Stimulated activated CD4-positive, alpha-beta T cell treated with anti-CD3 and anti-CD28 coated beads, Interleukin-4, amount 100 ng/mL, for 24 hours (primary cell): ENCODE measurements at places on chromosomes 4 and X.

DNA sequence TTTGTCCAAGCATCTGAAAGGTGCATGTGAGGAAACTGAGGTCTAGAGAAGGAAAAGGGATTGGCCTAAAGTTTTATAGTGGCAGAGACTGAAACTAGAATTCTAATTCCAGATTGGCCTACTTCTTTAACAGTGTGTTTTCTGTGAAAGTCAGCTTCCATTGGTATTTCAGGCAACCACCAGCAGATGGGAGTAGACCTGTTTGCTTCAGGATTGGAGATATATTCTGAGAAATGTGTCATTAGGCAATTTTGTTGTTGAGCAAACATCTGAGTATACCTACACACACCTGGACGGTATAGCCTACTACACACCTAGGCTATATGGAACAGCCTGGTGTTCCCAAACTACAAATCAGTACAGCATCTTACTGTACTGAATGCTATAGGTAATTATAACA lies 207.3 kb upstream of the RADX start:
- DNase-seq, result no peak

DNA sequence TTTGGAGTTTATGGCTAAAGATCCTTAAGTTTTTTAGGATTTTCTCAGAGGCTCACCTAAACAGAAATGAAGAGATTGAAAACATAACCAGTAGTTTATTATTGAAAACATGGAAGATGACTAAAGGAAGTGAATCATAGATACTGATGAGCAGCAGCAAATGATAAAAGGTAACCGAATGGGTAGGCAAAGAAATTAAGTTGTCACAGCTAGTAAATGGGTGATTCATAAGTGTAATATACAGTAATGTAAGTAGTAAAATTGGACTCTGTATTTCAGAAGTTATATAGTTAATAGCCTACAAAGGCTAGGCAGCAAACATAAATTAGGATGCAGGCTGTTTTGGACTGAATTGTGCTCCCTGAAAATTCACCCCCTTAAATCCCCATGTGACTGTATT lies 59.0 kb upstream of the ADGRA3 start:
- no peak for DNase-seq

- DNase-seq, result no peak
These were observed 41.1 kb upstream of the PPARGC1A start for GRCh38 chr4:23930750-23931488.

DNA sequence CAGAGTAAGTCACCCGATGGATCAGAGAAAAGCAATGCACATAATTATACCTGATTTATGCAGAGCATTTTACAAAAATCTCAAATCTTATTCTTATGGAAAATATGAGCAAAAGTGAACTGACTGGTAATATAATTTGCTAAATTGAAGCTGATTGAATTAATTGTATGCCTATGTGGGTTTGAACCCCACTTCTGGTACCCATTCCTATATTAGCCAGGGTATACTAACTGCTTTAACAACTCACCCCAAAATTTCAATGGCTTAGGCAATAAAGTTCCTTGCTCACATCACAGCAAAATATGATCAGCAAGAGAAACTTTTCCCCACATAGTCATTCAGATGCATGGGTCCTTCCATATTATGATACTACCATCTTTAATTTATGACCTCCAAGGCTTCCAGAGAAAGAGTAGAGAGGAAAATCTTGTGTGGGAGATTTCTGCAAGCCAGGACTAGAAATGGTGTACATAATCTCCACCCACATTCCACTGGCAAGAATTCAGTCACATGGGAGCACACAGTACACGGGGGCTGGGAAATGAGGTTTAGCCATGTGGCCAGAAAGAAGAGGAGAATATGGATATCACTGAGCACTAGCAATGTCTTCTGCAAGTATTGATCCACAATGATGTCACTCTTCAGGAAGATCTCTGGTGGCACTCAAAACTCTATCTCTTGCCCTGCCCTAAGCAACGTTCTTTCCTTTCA lies 640.7 kb downstream of the BCOR start:
- no peak for DNase-seq

DNA sequence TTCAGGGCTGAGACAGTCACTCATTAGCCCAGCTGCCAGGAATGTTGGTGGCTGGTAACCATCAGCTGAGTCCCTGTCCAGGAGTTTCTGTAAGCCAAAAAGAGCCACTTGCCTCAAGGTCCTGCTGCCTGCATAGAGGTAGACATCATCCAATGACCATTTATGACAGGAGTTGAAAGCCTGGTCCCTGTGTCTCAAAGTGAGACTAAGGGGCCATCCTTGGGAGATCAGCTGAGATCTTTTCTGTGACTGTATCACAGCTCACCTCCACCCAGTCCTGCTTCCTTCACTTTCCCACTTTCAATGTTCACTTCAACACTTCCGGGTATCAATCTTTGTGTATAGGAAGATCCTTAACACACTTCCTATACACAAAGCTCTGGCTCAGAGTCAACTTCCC lies 28.4 kb upstream of the MAOA start:
- DNase-seq, result no peak

GRCh38 chr4:94352163-94352562 lies 9.5 kb upstream of the HPGDS start:
- no peak for DNase-seq

DNA sequence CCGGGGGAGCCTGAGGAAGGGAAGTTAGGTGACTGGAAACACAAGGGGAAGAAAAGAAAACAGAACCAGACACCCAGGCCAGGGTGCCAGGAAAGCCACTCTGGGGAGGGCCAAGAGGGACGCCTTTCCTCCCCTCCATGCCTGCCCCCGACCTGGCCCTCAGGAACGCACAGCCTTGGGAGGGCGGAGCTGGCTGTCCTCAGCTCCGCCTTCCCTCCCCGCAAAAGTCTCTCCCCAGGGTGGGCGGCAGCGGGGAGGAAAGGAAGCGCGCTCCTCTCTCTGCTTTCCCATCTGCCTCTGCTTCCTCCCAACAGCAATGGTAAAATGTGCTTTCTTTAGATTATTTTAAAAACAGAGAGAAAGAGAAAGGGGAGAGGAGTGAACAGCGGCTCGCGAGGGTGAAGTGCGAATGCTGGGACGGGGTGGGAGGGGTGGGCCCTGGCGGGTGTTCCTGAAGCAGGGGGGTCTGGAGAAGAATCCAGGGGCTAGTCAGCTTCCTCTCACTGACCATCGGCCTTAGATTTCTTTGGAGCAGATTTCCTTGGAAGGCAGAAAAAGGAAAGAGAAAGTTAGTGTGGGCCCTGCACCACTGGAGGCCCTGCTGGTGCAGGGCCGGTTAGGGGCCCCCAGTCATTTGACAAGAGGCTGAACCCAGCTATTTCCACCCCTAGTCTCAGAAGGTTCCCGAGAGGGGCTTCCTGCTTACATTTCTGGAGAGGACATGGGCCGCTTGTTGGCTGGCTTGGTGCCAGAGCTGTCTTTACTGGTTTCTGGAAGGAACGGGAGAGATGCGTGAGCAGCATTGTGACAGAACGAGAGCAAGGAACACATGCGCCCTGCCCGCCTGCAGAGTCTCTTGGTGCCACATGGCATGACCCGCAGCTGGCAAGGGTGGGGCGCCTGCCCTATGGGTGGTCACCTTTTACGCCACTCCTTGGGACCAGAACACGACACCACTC lies 4.7 kb upstream of the RENBP start:
- DNase-seq, result no peak

DNA sequence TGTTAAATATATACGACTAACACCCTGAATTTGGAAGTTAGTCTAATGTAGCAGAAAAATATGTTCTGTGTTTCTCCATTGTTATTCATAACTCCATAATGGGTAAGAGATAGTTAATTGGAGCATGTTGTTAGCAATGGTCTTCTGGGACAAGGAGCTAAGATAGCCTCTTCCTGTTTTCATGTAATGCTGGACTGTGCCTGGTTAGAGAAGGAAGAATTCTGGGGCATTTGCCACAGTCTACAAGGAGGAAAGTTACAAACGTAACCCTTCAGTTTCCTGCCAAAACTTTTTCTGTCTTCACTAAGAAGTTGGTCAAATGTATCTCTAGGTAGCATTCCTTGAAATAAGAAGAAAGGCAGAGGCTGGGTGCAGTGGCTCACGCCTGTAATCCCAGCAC lies 5.8 kb downstream of the PRDX4 start:
- no peak for DNase-seq

DNA sequence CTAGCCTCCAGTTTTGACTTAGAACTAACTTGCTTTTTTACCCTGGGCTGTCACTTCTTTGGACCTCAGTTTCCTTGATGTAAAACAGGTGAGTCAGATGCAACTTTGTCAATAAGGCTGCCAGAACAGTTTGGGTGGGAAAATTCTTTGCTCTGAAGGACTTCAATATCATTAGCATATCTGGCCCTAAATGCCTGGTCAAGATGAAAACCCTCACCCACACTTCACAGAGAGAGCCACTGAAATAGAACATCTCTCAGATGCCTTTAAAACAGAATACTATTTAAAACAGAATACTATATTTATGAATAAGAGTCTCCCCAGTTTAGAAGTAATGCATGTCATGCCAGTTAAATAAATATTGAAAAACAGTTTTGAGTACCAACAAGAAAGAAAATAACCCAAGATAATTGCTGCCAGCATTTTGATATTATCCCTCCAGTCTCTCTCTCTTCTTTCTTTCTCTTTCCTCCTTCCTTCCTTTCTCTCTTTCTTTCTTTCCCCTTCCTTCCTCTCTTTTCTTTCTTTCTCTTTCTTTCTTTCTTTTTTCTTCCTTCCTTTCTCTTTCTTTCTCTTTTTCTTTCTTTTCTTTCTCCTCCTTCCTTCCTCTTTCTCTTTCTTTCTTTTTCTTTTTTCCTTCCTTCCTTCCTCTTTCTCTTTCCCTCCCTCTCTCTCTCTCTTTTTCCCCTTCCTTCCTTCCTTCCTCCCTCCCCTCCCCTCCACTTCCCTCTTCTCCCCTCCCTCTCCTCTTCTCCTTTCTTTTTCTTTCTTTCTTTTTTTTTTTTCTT lies 32.8 kb upstream of the SHISA3 start:
- DNase-seq, result no peak

DNA sequence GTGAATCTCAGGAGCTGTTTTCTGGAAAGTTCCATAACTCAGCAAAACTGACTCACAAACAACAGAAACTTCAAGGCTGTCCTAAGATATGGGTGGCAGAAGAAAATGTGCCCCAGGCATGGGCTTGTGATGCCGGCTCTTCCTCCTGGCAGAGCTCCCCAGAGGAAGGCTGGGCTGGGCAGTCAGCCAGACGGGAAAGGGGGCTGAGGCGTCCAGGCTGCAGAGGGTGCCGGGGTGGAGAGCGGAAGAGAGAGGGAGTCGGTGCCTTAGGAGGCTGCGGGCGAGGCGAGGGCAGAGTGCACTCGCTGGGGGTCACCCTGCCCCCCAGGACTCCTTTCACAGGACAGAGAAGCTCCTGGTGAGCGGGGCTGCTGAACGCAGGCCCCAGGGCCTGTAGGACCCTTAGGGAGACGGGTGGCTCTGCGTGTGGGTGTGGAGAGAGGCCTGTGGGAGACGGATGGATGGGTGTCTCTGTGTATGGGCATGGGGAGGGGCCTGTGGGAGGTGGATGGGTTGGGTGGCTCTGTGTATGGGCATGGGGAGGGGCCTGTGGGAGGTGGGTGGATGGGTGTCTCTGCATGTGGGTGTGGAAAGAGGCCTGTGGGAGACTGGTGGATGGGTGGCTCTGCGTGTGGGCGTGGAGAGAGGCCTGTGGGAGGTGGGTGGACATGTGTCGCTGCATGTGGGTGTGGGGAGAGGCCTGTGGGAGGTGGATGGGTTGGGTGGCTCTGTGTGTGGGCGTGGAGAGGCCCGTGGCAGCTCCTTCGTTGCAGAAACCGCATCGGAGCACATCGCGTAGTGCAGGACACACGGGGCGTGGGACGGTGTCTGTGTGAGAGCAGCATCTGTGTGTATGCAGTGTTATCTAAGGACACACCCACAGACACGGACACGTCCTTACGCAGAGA lies 15.9 kb downstream of the PCGF3 start:
- DNase-seq, result no peak

GRCh38 chr4:61200187-61200915 lies at the start of gene ADGRL3:
TSS of gene ADGRL3 (plus strand) at chr4:61200326.
- DNase-seq, result no peak

DNA sequence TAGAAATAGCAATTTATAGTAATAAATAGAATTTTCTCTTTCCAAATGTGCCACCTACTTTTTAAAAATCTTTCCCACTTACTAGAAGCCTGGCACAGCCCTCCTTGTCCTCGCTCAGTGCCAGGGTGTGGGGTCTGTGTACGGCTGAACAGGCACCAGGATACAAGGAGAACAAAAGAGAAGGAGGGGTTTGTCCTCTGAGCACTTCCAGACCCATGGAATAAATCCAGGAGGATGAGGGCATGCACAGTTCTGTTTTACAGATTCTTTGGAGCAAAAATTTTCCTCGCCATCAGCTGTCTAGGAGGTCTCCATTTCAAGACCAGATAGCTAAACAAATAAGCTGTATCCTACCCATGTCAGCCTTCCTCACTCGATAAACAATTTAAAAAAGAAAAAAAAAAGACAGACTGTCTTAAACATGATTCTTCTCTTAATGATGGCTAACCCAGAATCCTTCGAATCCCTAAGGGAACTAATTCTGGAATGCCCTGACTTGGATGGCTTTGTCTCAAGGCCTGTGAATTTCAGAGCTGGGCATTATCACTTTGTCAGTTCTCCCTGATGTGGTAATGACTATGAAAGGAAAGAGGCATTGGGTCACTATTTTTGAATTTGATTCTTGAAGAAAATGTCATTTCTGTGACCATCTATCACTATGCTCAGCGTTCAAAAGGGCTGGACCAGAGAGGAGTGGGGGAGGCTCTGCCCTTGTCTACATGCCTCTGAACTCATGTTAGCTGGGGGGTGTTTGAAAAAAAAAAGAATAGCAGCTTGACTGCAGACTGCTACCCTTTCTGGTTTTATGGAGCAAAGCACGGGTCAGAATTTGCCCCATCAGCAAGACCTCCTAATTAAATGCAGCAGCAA lies 151.0 kb downstream of the DCTD start:
- DNase-seq, result no peak

GRCh38 chr4:112031712-112032328 lies 113.4 kb upstream of the FAM241A start:
- DNase-seq, result no peak

- peak; percentile 47 for DNase-seq
These were observed 27.0 kb downstream of the EIF2S3 start for GRCh38 chrX:24081661-24082154.

- DNase-seq, result peak; percentile 75
These were observed 114.5 kb downstream of the ADRA2C start for GRCh38 chr4:3880615-3881120.

DNA sequence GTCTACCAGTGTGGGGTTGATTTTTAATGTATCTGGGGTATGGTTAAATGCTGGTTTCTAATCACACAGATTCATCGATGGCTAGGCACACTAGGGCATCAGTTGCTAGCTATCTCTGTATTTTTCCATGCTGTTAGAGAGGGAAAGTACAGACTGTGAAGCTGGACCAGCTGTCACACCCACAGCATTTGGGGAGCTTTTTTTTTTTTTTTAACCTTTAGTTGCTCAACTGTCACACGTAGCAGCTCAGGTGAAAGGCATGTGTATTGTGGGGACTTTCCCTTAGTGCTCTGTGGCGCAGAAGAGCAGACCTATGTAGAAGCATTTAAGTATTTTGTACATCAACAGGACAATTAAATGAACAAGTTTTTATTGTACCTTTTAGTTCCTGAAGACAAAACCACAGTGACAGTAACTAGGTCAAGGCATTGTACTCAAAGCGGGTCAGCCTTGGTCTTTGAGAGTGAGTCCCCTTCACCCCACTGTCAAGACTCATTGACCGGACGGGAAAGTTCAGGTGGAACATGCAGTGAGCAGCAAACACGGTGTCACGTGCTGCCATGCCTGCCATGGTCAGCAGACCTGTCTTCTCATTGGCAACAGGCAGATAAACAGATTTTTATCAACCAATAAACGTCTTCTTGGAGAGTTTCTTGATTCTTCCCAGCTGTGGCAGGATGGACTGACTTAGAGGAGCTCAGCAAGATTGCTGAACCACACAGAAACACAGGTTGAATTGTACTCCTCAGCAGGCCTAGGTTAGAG lies 65.3 kb downstream of the CASP3 start:
- DNase-seq, result peak; percentile 38

GRCh38 chr4:10320130-10320529 lies 137.1 kb downstream of the ZNF518B start:
- no peak for DNase-seq
